ENCODE measurements at places on chromosomes 16 and 17.

GRCh38 chr16:66563574-66564334, 2.5 kb upstream of the CMTM1 start:
- no peak for DNase-seq

DNA sequence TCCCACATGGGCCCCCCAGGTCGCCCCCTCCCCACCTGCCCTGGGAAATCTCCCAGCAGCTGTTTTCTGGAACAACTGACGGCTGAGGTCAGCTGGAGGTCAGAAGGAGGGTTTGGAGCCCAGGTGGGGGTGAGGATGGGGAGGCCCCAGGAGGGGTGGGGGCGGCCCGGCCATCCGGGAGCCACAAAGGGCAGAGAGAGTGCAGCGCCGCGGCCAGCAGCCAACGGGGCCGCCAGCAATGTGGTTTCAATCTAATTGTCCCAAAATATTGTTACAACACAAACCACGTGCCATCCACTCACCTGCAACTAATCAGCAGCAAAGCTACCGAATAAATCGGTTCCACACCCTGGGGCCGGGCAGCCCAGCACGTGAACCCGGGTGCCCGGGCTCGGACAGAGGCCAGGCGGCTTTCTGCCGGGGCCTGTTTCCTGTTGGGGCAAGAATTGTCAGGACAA, 28.3 kb upstream of the SLC38A10 start:
- no peak for DNase-seq

GRCh38 chr17:65055280-65055707, 1.2 kb downstream of the GNA13 start:
- no peak for DNase-seq

DNA sequence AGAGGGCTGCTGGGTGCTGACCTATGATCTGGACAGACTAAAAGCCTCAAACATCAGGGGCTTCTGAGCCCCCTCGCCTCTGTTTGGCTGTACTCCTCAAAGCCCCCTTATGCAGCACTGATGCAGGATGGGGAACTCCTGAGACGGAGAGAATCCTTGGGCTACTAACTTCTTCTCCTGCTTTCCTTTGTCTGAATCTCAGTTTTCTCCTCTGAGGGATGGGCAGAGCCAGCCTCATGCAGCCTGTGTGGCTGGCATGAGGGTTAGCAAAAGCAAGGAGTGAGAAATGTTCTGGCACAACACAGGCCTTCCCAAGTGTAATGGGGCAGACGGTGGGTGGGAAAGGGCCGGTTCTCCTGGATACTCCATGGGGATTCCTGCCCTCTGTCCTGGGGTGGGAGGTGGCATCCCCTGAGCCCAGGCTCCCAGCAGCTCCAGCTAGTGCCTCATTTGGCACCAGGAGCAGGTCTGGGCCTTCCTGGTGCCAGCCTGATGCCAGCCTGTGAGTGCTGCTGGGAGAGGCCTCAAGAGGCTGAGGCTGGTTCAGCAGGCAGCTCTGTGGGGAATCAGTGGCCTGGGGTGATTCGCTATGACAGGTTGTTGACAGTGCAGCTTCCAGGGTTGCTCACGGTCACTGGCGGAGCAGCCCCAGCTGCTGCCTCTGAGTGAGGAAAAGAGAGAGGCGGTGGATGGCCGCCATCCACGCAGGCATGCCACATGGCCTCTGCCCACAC, 4.0 kb upstream of the BRD7 start:
- DNase-seq: no peak

DNA sequence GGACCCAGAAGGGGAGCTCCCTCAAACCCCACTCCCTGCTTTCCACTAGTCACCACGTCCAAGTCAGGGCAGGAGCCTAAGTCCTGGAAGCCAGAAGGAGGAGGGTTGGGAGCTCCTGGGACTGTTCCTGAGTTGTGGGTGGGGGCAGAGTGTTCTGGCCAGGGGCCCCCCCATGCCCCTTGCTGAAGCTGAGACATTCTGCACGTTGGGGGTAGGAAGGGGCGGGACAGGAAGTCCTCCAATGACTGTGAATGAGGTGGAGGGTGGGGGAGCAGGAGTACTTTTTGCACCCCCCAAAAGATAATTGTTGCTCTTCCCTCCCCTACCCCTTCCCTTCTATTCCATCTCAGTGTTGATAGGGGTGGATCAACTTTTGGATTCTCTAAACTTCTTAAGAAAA, 21.4 kb upstream of the C17orf113 start:
- DNase-seq: no peak

GRCh38 chr17:17044846-17045561, 2.7 kb downstream of the MPRIP start:
- peak; percentile 79 for DNase-seq

DNA sequence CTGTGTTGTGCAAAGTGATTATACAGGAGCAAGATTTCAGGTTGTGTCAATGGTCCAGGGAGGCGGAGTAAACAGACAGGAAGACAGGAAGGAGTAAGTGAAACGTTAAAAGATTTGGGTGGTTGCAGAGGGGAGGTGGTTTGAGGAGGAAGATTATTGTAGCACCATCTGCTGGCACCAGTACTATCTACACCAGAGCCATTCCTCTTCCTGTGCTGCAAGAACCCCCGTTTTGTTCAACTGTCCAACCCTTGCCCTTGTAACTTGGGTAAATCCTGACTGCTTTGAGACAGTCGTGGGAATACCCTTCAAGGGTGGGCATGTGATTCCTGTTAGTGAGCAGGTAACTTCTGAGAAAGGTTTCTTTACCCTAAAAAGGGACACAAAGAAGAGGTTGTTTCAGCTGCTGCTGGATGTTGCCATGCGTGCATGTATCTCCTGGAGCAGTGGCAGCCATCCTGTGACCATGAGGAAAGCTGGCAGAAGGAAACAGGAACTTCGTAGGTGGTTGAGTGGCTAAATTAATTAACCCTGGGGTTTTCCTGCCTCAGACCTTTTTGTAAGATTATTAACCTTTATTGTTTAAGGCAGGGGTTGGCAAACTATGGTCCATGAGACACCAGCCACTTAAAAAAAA, 124.1 kb downstream of the PRKCA start:
- DNase-seq: no peak

GRCh38 chr16:29864205-29864604, 1.2 kb upstream of the CDIPT start:
- DNase-seq: no peak

DNA sequence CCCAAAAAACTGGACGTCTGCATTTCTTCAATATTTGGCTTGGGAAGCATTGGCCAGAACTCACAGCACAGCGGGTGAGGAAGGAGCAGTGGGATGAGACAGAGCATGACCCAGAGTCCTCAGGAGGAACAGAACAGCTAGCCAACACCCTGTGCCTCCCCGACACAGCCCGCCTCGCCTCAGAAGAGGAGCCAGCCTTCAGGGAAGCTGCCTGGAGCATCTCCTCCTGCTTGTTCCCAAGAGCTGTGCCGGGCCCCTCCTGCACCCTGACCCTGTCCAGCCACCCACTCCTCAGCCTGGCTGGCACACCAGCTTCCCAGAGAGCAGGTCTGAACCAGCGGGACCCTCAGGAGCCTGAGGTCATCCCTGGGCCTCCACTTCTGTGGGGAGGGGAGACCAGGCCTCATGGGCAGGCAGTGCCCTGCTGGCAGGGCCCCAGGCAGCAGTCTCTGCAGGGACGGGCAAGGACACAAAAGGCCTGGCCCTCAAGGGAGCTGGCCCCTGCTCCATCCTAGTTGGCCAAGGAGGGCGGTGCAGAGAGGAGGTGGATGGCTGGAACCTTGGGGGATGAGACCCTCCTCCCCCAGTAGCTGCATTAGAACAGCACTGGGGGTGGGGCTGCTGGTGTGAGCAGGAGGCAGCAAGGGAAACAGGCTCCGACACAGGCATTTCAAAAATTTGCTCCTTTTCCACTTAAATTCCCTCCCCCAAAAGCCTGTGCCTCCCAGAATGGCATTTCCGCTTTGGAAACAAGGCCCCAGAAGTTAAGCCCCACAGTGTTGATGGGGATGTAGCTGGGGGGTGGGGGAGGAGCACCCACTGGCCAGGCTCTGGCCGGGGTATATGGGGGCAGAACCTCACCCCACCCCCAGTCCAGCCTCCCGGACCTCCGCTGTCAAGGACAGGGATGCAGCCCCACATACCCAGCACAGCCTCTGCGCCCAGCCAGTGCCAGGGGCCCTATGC, 1.8 kb upstream of the BCAR1 start:
- DNase-seq: peak; percentile 78

- no peak for DNase-seq
Observed at GRCh38 chr17:53135969-53136368, 686.8 kb upstream of the KIF2B start.

DNA sequence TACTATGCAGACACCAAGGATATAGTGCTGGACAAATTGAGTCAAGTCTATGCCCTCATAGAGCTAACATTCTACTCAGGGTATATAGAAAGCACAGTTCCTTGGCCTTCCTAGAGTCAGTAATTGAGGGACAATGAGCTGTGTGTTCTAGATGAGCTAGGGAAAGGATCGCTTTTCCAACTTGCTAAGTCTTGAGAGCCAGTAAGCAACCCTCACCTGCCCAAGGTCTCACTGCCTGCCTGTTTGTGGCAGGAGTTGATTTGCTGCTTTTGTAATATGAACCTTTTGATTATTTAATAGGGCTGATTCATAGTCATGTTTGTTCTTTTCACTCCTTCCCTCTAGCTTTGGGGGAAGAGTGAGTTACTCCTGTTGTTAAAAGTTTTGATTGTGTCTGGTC, 6.5 kb downstream of the DDX42 start:
- no peak for DNase-seq

- no peak for DNase-seq
Observed at GRCh38 chr17:38898812-38899348, 26.5 kb upstream of the LASP1NB start.

GRCh38 chr16:78460428-78460827, 361.0 kb downstream of the WWOX start:
- no peak for DNase-seq

GRCh38 chr16:1706386-1707192, 594 bp downstream of the MAPK8IP3 start:
- DNase-seq: peak; percentile 29

DNA sequence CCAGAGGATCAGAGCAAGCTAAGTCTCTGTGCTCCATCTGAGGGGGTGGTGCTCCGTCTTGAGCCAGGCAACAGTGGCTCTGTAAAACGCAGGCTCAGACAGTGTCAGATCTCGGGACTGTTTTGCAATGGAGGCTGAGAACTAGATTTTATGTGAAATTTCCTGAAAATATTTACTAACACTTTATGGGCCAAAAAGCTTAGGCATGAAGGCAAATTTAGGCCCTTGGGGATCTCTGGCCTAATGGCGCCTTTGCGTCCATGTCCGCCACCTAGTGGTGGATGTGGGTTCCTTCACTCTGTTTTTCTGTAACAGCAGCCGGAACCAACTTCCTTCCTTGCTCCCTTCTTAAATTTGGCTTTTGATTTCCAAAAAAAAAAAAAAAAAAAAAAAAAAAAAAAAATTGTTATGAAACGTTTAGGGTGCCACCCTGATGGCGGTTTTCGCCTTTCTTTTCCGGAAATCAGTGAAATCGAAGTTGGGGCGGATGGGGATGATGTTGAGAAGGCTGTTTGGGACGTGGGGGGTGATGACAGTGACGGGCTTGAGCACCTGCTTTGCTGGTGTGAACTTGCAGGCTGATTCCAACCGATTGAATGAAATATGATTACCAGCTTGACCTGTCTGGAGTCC, 14.0 kb upstream of the ELAC2 start:
- no peak for DNase-seq

- DNase-seq: peak; percentile 48
Observed at GRCh38 chr17:31537565-31538011, 146.1 kb downstream of the RAB11FIP4 start.

DNA sequence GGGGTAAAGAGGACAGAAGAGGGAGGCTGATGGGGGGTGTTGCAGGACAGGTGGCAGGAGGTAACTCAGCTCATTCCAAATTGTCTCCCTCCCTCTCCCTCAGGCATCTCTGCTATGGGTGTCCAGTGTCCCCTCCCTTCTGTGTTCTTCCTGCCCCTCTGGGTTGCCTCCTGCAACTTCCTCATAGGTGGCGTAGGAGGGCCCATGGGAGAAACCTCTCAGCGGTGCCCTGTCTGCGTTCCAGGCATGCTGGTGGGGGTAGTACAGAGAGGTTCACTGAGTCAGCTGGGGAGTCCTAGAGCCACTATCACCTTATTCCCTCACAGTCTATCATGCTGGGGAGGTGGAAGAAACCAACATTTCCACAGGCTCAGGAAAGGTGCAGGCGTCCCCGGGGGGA, 14.7 kb upstream of the ODF4 start:
- no peak for DNase-seq

- no peak for DNase-seq
Observed at GRCh38 chr17:45997166-45997565, 1.9 kb upstream of the STH start.

GRCh38 chr17:66447159-66447558, 144.7 kb downstream of the PRKCA start:
- no peak for DNase-seq

GRCh38 chr17:416293-417206, 63.9 kb upstream of the RPH3AL start:
- DNase-seq: no peak

GRCh38 chr17:1312261-1312870, 32.9 kb downstream of the TRARG1 start:
- no peak for DNase-seq

DNA sequence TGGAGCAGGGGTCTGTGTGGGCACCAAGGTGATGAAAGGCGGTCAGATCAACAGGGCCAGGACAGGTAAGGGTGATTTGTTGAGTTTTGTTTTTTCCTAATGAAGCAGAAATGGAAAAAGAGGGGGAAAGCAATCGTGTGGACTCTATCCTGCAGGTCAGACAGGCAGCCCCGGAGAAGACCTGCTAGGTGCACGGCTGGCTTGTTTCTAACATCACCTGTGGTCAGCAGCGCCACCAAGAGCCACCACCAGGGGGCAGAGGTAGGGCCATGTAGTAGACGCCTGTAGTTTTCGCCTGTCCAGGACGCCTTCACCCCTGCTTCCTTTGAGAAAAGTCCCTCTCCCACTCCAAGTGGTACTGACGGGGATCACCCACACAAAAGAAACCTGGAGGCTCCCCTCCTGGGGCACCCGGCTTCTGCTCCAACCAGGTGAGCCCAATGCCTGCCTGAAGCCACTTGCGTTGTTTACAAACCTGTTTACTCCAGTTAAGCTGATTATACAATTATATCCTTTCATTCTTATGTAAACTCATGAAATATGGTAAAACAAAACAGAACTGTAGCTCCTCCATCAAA, 54.2 kb upstream of the SEC14L1 start:
- peak; percentile 44 for DNase-seq

- no peak for DNase-seq
Observed at GRCh38 chr17:20967776-20968175, 75.0 kb downstream of the USP22 start.

Data from astrocyte (in vitro differentiated cells and primary cell).